ENCODE measurements at places on chromosomes 11 and 22.

DNA sequence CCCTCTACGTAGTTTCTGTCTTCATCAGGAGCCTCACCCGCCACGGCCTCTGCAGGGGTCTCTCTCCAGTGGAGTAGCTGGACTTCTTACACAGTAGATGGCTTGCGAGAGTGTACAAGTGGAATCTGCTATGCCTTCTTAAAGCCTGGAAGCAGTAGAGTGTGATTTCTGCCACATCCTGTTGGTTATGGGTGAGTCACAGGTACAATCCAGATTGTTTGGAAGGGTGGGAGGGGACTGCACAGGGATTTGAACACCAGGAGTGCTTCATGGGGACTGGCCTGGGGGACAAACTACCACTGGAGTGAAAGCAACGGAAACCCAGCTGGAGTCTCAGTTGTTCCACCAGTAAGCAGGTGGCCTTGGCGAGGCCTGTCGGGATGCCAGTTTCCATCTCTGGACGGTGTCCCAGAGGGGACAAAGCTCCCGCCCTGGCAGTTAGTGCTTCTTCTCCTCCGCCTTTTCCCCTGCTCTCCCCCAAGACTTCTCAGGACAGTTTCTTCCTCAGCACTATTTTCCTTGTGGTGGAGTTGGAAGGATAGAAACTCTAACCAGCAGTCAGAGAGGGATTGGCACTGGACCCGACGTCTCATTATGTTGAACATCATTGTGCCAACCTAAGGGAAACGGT lies 85.0 kb upstream of the RCN1 start:
- no peak for DNase-seq

GRCh38 chr11:13939961-13940906 lies 22.3 kb upstream of the SPON1 start:
- DNase-seq = no peak

- DNase-seq = no peak
Observed at GRCh38 chr22:37403267-37403960, 23.9 kb downstream of the ELFN2 start.

GRCh38 chr11:57440744-57441414 lies 14.0 kb upstream of the SLC43A3 start:
- no peak for DNase-seq

GRCh38 chr11:110654456-110654855 lies 57.8 kb downstream of the ARHGAP20 start:
- DNase-seq = no peak

DNA sequence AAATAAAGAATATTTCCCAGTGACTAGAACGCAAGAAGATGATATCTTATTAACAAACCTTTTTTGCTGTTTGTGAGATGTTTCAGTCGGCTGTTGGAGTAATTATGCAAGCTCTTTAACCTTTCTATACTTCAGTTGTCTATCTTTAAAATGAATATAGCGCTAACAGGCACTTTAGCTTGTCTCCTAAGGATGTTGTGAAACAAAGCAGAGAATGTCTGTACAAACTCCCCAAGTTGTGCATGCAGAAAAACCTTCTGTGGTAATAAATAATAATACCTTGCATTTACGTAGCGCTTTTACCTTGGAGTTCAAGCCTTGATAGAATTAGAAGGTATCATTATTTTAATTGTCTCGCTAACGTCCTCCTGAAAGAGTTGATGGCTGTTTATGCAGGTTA lies 1.9 kb upstream of the KDM2A start:
- no peak for DNase-seq

- no peak for DNase-seq
Observed at GRCh38 chr22:28955817-28956216, 72.4 kb downstream of the ZNRF3 start.

- no peak for DNase-seq
Observed at GRCh38 chr11:35151241-35151640, 12.3 kb downstream of the CD44 start.

GRCh38 chr22:20249797-20250354 lies 18.2 kb downstream of the RTN4R start:
- no peak for DNase-seq

DNA sequence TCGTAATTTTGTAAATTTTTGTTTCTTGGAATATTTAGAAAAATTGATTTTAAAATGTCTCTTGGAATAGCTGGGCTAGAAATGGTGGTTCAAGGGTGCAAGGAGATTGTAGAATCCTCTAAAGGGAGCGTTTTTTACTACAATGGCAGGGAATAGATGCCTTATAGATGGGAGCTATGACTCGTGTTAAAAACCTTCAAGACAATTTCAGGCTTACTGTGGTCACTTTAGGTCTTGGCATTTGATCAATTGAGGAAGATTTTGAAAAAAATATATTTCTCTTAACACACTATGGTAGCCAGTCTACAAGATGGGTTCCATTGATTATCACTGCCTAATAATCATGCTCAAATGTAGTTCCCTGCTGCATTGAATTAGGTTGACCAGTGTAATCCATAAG lies 25.0 kb downstream of the METTL15 start:
- DNase-seq = no peak

GRCh38 chr11:46299451-46299961 lies 22.0 kb downstream of the CREB3L1 start:
- DNase-seq = no peak

GRCh38 chr22:30270832-30271231 lies 4.2 kb upstream of the OSM start:
- no peak for DNase-seq

DNA sequence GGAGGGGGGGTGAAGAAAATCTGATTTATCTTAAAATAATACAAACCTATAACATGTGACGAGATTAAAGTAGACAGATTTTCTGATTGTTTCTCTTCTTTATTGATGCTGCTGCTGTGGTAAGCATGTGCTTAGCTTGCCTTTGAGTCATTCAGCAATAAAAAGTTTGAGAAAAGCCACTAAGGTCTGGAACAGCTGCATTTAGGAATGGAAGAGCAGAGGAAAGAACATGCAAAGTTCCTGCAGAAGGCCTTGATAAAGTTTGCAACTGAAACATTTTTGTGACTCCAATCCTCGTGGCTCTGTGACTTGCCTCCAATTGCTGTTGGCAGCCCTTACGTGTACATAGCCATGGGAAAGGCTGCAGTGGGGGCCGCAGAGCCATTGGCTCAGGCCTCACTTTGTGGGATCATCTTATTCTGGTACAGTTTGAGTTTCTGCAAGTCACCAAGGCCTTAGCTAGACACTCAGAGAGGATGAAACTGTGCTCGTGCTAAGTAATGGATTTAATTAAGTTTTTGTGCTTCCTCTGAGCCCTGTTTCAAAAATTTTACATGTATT lies 370.2 kb downstream of the AASDHPPT start:
- no peak for DNase-seq

DNA sequence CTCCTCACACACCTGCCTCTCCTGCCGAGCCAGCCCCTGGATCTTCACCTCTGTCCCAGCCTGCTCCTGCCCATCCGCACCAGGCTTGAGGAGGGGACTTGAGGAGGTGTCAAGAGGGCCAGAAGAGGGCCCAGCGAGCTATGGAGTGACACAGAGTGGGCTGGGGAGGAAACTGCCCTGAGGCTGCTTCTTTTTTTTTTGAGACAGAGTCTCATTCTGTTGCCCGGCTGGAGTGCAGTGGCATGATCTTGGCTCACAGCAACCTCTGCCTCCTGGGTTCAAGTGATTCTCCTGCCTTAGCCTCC lies 21.9 kb upstream of the CDON start:
- no peak for DNase-seq

DNA sequence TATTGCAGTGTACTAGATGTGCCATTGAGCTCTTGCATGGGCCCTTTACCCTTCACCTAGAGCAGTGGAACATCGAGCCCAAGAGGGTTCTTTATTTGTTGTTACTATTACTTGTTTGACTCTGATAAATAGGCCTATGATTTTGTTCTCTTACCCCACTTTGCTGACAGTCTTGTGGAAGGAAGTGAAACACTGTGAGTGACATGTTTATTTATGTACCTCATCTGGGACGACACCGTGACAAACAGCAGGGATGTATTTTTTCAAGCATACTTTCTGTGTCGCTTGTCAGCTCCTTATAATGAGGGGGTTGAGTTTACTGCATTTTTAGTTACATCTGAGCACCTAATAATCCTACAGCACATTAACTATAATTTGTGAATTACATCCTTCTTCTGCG lies 1010.3 kb upstream of the TENM4 start:
- DNase-seq = no peak

GRCh38 chr11:14258221-14258935 lies 100.6 kb downstream of the RRAS2 start:
- no peak for DNase-seq

- no peak for DNase-seq
Observed at GRCh38 chr22:19377565-19378343, 53.8 kb downstream of the HIRA start.

DNA sequence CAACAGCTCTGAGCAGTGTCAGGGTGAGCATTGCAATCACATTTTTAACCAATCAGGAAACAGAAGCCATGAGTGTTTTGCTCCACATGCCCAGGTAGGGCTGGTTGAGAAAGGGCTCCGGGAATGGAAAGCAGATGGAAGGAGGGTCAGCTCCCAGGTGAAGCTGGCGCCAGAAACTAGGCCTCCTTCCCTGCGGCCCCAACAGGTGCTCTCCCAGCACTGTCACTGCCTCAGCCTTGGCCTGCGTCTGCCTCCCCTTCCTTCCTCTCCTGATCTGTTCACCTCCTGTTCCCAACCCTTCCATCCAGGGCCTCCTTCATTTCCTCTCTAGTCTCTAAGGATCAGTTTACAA lies 4.6 kb upstream of the VSIG10L2 start:
- DNase-seq = no peak

GRCh38 chr11:1746956-1747752 lies 3.2 kb downstream of the IFITM10 start:
- no peak for DNase-seq

DNA sequence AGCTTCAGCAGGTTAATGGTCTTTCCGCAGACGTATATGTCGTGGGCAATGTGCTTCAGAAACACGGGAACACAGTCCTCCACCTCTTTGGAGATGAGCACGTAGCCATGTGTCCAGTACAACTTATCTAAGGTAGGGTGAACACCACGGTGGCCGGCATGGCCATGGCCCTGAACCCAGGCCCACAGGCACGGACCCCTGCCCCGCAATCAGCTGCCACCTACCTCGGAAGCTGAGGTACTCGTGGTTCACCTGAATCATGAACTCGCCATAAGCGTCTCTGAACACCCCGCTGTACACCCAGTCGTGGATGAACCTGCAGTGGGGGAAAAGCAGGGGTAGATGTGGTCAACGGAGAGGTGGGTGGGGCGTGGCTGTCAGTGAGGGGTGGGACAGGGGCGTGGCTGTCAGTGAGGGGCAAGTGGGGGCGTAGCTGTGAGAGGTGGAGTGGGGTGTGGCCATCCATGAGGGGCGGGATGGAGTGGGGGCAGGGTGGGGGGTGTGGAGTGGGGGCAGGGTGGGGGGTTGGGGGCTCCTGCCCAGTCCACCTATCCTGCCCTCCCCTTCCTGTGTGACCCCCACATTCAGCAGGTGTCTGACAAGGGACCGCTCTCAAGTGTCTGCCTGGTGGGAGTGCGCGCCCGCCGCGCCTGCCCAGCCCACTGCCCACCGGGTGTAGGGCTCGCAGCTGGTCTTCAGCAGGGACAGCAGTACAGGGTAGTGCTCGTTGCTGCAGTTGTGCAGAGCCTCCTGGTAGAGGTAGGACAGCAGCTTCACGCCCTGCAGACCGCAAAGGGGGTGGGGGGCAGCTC lies 18.6 kb downstream of the TUBGCP6 start:
- DNase-seq = no peak

DNA sequence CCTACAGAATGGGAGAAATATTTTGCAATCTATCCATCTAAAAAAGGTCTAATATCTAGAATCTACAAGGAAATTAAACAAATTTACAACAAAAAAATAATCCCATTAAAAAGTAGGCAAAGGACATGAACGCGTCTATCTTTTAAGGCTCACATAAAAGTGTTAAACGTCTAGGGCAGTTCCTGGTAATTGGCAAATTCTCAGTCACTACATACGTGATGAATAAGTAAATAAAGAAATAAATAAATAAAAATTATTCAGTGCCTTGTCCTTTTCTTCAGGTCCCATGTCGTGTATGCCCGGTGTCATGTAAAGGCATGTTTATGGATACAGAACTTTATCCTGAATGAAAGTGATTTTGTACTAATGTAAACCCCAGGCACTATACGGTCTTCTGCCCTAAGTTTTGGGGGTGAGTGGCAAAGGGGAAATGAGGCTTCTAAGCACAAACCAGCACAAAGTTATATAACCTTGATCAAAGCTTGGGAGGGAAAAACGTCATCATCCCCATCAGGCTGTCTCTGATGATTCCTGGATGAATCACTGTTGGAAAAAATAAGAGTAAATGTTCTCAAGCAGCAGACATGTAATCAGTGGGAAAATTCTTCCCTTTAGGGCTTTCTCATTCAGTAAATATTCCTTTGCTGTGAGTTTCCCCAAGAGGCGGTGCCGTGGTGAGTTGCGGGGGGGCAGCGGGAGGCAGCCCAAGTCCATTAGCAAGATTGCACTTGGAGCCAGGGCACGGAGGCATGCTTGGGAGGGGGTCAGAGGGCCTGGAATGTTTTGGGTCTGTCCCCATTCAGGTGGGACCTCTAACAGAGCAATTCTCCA lies 30.4 kb upstream of the MICAL2 start:
- DNase-seq = no peak

GRCh38 chr22:48660790-48661740 lies 1166.6 kb downstream of the BRD1 start:
- DNase-seq = no peak

DNA sequence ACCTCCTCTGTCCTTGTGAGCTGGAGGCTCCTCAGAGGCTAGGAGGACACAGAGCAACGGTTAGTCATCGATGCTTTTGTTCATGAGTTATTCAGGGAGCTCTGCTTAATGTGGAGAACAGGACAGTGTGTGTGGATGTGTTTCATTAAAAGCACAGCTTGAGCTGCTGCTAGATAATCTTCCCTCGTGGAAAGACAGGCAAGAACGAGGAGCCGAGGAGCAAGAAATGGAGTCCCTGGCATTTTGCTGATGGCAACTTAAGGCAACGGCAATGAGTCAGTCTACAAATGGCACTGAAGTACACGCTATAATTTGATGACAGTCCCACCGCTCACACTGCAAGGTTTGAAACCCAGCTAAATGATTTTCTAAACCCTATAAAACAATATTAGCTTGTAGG lies 106.2 kb downstream of the IGLL1 start:
- DNase-seq = no peak

DNA sequence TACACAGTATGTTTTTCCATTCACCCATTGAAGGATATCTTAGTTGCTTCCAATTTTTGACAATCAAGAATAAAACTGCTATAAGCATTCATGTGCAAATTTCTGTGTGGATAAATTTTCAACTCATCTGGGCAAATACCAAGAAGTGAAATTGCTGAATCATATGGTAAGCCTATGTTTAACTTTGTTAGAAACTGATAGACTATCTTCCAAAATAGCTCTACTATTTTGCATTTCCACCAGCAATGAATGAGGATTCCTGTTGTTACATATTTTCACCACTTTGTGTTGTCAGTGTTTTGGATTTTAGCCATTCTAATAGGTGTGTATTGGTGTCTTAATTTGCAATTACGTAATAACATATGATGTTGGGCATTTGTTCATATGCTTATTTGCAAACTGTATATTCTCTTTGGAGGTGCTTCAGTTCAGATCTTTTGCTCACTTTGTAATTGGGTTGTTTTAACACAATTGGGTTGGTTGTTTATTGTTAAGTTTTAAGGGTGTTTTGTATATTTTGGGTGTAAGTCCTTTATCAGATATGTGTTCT lies 49.2 kb upstream of the FAM181B start:
- no peak for DNase-seq

All from SK-MEL-5 (cell line).